ENCODE measurements at places on chromosomes 12 and 14. TPM values are rescaled to one million over a fixed set of nuclear protein-coding genes. Genes with fewer than 3 reads are reported as not detected.
A peak's percentile ranks its signal among the peaks of the same experiment; 100 is the strongest.

PLBD1 gene
- 24.1 TPM for total RNA-seq

CCDC38 gene
- 0.09 TPM for total RNA-seq

B3GNT4 gene
- not detected for total RNA-seq

GLT1D1 gene
- 0.42 TPM for total RNA-seq

PLA2G1B gene
- not detected for total RNA-seq

NXPH4 gene
- total RNA-seq: not detected

KRT78 gene
- not detected for total RNA-seq

FZD10 gene
- total RNA-seq: 0.06 TPM

CLEC4C gene
- total RNA-seq: not detected

DNA sequence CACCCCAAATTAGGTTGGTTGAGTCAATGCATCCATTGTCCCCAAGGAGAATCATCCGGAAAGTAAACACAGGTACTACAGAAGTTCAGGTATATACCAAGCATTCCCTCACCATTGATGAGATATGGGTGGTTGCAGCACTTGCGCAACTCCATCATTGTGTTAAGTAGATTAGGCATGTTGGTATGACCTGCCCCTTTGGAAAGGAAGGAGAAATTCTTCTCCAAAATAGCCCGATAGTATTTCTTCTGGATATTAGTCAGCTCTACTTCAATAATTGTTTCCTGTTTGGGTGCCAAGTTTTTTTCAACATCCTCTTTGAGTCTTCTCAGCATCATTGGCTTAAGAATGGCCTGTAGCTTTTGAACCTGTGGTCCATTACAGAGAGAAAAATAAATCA, 21.3 kb upstream of the SUPT16H start:
- no peak for DNase-seq

DNA sequence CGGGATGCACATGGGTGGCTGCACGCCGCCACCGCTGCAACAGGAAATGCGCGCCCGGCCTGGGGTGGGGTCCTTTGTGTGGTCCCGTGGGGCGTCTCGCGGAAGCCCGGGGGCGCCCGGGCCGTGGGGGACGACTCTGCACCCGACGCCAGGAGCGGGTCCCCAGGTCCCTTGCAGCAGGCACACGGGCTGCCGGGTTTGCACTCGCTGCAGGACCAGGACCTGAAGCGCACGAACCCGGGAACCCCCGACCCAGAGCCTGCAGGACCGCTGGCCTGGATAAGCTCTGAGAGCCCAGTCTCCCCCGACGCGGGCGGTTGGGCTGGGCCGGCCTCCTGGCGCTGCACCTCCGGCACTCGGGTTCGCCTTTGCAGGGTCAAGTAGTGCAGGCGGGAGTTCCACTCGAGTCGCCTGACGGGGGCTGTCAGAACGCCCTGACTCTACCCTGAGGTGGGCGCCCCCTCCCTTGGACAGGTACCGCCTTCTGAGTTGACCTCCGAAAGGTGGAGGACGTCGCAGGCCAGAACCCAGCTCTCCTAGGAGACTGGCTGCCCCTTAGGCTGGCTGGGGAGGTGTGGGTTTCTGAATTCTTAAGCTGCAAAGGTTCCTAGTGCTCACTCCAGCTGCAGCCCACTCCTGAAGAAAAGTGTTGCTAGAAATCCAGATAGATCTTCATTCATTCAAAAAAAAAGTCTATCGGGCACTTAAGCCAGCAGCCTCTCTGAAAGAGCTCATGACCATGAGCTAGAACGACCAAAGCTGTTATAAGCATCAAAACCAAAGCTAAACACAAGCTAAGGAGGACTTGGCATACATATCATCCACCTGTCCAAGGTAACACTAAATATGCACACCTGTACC, 68.0 kb downstream of the RNF34 start:
- DNase-seq: no peak

DNA sequence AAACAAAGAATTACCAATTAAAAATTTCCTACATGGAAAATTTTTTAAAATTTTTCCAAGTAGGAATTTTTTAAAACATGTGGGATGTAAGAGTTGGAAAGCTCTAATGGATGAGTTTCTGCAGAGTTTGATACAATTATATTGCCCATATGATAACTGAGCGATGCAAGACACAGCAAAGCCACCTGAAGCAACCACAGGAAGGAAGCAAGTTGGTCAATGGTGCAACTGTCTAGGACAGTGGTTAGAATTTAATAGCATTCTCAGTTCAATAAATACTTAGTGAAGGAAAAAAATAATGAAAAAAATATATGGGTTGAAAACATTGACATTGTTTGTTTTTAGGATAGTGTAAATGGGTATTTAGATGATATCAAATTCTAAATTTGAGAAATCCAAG, 178.6 kb upstream of the GARIN2 start:
- DNase-seq: no peak

DNA sequence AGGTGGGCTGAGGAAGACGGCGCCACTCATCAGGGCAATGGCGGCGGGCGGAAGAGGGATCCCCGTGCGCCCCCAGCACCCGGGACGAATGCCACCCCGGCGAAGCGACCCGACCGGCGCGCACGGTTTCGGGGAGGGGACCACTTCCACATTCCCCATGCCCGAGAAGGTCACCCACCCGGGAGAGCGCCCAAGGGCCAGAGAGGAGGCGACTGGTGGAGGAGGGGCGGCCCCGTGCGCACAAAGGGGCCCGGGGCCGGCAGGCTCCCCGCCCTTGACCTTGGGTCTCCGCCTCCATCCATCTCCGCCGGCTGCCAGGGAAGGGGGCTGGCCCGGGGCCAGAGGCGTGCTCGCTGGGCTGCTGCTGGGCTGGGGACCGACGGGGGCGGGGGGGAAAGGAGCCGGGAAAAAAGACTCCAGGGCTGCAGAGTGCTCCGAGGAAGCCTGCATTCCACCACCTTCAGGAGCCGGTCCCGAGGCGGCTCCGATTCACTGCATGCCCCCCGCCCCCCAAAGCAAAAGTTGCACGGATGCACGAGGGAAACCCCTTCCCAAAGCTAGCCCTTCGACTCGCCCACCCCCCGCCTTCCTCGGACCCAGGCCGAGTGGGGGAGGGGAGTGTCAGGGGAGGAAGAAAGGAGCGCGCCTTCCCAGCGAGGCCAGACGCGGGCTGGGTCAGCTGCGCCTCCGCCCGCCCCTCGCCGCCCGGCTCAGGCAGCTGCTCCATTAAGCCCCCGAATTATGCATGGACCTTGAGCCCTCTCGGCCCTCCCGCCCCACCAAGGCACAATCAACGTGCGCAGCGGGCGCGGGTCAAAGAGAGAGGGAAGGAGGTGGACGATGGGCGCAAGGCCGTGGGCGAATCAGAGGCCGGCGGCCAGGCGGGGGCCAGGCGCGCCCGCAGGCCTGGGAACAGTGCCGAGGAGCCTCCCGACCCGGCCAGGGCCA, 26.2 kb downstream of the BCL11B start:
- DNase-seq: no peak

- DNase-seq: no peak
These were observed 33.0 kb downstream of the ANO2 start for GRCh38 chr12:5912011-5912410.

GRCh38 chr14:33622496-33622895, 328.4 kb downstream of the EGLN3 start:
- no peak for DNase-seq

GRCh38 chr12:96487634-96488033, 1.7 kb upstream of the CFAP54 start:
- no peak for DNase-seq

GRCh38 chr14:23441076-23441475, 5.6 kb upstream of the MYH7 start:
- no peak for DNase-seq

- DNase-seq: no peak
These were observed 8.3 kb downstream of the SLC4A8 start for GRCh38 chr12:51432921-51433320.

DNA sequence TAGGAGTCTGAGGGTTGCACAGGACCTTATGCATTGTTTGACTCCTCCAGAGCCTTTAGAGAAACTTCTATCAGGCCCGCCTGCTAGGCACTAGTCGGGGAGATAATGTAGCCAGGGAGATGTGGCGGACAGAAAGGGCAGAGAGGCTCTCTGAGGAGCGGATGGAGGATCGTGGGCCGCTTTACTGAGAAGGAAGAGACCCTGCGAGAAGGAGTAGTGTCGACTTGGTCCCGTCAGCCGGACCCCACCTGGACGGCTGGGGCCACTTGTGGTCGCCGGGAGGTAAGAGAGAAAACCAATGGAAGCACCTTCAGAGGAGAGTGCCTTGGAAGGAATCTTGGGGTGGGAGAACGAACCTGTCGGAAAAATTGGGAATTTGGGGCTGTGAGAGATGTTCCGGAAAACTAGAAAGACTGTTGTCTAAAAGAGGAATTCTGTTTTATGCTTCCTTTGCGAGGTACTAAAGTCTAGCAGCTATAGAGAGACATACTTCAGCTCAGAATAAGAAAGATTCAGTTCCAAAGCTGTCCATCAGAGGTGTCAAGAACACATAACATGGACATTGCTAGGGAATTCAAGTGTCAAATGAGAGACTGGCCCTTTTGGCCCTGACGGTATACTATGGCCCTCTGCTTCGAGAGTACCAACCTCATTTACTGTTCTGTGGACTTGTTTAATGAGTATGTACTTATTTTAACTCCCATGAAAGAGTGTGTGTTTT, 660 bp upstream of the MCRS1 start:
- no peak for DNase-seq

GRCh38 chr12:127277882-127278281, 989.1 kb upstream of the TMEM132C start:
- no peak for DNase-seq

- DNase-seq: no peak
These were observed 1.6 kb upstream of the PPP4R4 start for GRCh38 chr14:94172545-94172944.

DNA sequence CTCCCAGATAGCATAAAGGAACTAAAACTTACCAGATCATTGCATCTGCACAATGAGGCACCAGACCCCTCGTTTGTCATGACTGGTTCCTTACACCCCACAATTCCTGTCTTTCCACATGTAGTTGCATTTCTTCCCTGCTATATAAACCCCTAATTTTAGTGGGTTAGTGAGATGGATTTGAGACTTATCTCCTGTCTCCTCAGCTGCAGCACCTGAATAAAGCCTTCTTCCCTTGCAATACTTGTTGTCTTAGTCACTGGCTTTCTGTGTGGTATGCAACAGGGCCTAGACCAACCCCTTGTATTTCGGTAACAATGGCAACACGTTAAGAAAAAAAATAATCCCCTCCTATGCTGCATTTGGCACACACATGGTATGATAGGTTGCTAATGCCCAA, 13.0 kb downstream of the NUP37 start:
- no peak for DNase-seq

GRCh38 chr12:2490831-2491230, 303.9 kb upstream of the FKBP4 start:
- DNase-seq: no peak

DNA sequence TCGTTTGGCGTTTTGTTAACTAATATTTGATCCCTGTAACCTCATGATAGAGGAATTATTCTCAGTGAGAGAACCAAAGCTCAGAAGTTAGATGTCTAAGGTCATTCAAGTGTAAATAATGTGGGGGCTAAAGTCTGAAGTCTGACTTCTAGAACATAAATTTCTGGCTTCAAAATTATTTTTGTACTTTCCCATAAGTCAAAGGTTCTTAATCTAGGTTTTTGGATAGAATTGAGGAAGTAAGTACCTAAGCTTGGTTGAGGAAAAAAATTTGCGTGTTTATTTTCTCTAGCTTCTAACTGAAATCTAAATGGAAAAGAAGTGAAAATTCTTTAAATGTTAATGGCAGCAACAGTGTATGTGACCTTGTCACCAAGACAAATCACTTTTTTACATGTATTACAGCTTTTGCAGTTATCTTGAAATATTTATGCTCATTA, 2.3 kb downstream of the LARP4 start:
- no peak for DNase-seq

- no peak for DNase-seq
These were observed 18.6 kb upstream of the TDRD9 start for GRCh38 chr14:103909531-103910261.

GRCh38 chr14:67352055-67352454, 7.5 kb downstream of the ATP6V1D start:
- DNase-seq: no peak

GRCh38 chr12:47267571-47267970, 187.8 kb upstream of the AMIGO2 start:
- no peak for DNase-seq

- no peak for DNase-seq
These were observed 5.0 kb upstream of the EPS8 start for GRCh38 chr12:15794196-15794595.

- DNase-seq: no peak
These were observed 18.1 kb upstream of the KIF26A start for GRCh38 chr14:104120281-104120741.

GRCh38 chr12:117481470-117481869, 120.0 kb upstream of the NOS1 start:
- DNase-seq: no peak

- DNase-seq: peak; percentile 51
These were observed 408.5 kb downstream of the ZFP36L1 start for GRCh38 chr14:68384335-68384734.

DNA sequence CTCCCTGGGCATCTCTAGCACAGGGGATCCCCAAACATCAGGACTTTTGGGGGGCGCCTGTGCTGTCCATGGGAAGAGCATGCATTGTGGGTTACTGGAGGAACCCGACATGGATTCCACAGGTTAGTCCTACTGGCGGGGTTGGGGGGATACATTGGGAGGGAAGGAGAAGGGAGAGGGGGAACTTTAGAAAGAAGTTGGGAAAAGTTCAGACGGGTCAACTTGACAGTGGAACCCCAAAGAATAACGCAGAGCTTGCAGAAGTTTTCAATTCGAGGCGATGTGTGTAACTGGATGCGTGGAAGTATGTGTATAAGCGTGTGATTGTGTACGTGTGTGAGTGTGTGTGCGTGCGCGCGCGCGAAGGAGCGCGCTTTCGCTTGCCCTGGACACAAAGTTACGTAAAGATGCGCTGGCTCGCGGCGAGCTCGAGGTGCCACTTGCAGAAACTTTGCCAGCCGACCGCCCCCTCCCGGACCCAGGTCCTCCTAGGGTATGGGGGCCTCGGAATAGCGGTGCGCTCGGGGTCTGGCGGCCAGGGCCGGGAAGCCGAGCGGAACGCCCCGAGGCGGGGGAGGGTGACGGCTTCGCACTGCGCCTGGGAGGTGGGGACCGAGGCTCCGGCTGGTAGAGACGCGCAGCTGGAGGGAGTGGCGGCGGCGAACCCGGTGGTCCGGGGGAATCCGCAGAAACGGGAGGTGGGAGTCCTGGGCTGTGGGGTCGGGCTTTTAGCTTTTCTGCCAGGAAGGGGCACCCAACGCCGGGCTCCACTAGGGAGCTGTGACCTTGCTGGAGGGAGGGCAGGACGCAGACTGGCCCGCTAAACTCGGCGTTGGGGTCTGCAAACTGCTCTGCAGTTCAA, 669 bp downstream of the RFX4 start:
- peak; percentile 53 for DNase-seq

DNA sequence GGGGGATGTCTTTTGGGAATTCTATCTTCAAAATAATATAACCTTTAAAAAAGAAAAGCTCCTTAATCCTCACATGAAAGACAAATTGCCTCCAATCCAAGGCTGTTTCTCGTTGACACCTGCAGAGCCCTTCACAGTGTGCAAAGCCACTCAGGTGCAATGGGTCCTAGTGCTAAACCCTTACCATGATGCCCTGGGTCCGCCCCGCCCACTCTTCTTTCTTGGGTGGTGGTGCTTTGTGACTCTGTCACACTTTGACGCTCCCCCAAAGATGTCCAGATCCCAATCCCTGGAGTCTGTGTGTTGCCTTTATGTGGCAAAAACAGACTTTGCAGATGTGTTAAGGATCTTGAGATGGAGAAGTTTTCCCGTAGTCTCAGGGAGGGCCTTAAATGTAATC, 29.7 kb downstream of the CLMN start:
- no peak for DNase-seq

GRCh38 chr12:124040291-124040690, 67.3 kb downstream of the ZNF664 start:
- DNase-seq: peak; percentile 59

Data from right cardiac atrium (tissue), 5 donors.